ENCODE measurements at places on chromosomes 1 and 21.

GRCh38 chr21:32626621-32627196 lies 14.5 kb upstream of the CFAP298 start:
- DNase-seq: no peak

GRCh38 chr21:45363921-45364467 lies 41.0 kb upstream of the COL18A1 start:
- DNase-seq: no peak

GRCh38 chr1:183735069-183735860 lies 69.7 kb upstream of the RGL1 start:
- DNase-seq: no peak

- no peak for DNase-seq
Observed at GRCh38 chr1:98201666-98202081, 280.8 kb upstream of the DPYD start.

- no peak for DNase-seq
Observed at GRCh38 chr1:119794876-119795240, 16.4 kb downstream of the REG4 start.

GRCh38 chr1:30734580-30734979 lies 11.2 kb upstream of the MATN1 start:
- DNase-seq: no peak

DNA sequence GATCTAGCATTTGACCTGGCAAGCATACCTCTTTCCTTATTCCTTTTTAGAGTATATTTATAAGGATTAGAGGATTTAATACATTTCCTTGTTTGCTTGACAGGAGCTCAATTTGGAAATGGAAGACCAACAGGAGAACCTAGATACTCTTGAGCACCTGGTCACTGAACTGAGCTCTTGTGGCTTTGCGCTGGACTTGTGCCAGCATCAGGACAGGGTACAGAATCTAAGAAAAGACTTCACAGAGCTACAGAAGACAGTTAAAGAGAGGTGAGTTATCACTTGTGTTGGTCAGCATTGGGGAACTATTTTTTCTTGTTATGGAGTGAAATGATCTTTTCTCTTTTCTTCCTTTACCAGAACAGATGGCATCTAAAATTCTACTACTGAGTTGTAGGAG lies 123.4 kb upstream of the BMP8A start:
- no peak for DNase-seq

DNA sequence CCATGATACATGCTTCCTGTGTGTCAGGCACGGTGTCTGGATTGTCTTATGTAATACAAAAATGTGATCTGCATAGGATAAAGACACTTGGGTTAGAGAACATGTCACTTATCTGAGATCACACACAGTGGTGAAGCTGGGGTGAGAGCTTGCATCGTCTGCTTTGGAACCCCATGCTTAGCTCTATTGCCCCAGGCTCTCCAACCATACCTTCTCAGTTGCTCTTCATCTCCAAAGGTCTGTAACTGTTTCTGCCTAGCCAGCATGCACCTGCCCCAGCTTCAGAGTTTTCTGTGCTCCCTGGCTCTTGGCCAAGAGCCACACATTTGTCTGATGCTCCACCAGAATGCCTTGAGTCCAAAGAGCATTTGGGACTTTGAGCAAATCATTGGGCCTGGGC lies 93.9 kb upstream of the COG2 start:
- no peak for DNase-seq

GRCh38 chr1:161784968-161785367 lies 18.8 kb downstream of the ATF6 start:
- DNase-seq: no peak

DNA sequence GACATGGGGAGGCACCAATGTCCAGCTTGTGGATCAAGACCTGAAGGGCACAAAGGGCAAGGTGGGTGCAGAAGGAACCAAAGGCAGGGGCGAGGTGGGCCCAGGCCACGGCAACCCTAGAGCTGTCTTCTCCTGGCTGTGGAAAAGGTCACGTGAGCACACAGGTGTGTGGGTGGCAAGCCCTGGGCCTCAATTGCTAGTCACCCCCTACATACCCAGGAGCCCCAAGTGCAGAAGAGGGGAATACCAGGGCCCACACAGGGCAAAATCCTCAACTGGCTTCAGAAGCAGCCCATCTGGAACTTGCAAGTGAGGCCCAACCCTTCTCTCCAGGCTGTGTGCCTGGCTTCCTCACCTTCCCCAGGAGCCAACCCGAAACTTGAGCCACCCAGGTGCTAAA lies 25.6 kb downstream of the ZBTB17 start:
- no peak for DNase-seq

DNA sequence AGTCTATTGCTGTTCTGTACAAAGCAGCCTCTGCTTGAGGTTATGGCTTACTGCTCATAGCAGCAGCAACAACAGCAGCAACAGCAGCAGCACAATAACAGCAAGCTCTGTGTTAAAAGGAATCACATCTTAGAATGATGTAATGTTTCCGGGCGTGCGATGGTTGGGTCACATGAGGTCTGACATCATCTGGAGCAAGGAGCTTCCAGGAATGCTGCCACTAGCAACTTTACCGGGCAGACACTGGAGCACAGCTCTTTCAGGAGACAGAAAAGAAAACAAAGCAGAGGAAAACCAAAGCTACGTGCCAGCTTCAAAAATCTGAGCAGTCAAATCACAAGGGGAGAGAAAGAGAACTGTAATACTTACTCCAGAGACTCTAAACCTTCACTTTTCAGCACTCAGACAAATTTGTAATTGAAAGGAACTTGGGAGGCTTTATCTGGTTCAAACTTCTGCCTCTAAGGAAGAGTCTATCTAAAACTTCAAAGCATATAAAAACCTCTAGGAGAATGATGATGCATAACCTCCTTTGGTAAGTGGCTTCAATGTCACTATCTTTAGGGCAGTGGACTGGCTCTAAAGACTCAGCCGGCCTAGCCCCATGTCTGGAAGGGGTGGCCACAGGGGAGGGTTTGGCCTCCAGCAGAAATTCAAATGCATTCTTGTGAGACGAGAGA lies 28.3 kb upstream of the RAB3GAP2 start:
- DNase-seq: no peak

DNA sequence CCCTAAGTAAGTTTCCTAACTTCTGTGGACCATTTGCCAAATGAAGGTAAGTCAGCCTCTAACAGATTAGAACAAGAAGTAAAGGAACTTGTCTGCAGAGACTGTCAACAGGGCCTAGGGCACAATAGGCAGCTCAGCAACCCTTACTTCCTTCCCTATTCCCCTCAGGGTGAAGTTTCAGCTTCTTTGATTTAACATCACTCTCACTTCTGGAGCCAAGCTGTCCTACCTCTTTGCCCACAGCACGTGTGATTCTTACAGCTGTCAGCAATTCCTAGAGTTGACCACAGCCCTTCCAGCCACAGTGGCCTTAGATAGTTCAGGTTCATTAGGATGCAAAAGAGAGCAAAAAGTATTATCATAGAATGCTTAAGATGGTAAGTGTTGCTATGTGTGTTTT lies 7.6 kb upstream of the EIF4G3 start:
- DNase-seq: no peak
